ENCODE measurements at places on chromosomes 5 and 9.
A peak's percentile ranks its signal among the peaks of the same experiment; 100 is the strongest.

DNA sequence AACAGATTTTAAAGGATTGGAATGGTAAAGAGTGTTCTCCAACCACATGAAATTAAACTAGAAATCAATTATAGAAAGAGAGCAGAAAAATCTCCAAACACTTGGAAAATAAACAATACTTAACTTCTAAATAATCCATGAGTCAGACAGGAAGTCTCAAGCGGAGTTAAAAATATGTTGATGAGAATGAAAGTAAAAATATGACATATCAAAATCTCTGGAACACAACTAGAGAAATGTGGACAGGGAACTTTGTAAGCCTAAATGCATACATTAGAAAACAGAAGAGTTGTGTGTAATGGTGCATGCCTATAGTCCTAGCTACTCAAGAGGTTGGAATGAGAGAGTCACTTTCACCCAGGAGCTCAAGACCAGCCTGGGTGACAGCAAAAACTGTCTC lies 47.9 kb upstream of the ZNF618 start:
- no peak for DNase-seq

GRCh38 chr9:131234799-131235479 lies 41.4 kb downstream of the FAM78A start:
- DNase-seq = no peak

DNA sequence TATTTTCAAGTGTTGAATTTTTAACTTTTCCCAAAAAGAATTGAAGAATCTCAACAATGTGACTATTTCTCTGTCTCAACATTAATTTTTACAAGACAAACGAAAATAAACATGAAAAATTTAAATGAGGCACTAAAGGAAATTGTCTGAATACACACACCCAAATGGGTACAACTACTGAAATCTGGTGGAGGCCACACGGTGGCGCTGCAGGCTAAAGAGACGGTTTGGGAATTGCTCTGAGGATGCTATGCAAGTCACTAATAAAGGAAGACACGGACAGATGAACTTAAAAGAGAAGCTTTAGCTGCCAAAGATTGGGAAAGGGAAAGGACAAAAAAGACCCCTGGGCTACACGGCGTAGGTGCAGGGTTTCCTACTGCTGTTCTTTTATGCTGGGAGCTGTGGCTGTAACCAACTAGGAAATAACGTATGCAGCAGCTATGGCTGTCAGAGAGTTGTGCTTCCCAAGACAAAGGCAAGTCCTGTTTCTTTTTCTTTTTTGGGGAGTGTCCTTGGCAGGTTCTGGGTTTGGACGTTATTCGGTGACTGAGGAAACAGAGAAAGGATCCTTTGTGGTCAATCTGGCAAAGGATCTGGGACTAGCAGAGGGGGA lies at the start of gene PCDHB10:
Gene PCDHB10 (plus strand): TSS at position 244 of the 616 bp plus-strand sequence. CDS start 200 bp downstream, at position 444.
- DNase-seq = peak; percentile 78

DNA sequence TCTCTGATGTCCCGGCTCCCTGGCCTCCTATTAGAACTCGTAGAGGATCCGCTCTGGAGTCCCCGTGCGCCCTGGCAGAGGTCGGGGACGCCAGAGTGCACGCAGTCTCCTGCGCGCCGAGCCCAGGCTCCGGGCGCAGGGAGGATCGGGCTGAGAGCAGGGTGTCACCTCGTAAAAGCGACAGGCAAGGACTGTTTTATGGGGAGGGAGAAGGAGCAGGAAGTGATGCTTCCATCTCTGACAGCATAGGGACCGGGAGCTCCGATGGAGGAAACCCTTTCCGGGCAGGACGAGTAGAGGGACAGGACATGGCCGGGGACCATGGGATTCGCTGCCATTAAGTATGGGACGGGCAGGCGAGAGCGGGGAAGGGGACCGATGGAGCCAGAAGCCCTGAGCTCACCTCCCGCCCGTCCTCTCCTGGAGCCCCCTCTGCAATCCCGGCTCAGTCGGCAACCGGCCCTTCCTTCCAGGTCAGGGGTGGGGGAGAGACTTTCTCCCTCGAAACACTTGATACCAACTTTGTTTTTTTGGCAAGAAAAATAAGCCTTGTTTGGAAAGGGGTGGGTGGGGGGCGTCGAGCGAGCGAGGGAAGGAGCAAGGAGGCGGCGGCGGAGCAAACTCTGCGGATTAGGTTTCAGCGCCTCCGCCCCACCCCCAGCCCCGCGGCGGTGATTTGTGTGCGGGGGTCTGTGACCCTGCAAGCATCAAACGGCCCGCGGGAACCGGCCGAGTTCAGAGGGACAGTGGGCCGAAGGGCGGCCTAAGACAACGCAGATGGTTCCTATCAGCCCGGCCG lies 12.6 kb downstream of the LMX1B start:
- peak; percentile 74 for DNase-seq

DNA sequence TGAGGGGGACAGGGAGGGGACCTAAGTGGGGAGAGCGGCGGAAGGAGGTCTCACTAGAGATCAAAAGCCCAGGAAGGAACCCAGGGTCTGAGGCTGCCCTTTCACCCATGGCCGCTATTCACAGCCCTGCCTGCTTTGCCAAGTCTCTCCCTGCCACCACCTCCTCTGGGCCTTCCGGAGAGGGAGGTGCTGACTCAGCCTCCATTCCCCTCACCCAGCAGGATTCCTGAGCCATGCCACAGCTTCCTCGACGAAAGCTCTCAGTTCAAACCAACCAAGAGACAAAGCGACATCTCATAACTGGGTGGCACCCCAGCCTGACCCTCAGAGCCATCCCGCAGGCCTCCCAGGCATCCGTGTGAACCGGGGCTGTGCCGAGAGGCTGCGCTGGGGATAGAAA lies 36.7 kb downstream of the PAX5 start:
- peak; percentile 51 for DNase-seq

DNA sequence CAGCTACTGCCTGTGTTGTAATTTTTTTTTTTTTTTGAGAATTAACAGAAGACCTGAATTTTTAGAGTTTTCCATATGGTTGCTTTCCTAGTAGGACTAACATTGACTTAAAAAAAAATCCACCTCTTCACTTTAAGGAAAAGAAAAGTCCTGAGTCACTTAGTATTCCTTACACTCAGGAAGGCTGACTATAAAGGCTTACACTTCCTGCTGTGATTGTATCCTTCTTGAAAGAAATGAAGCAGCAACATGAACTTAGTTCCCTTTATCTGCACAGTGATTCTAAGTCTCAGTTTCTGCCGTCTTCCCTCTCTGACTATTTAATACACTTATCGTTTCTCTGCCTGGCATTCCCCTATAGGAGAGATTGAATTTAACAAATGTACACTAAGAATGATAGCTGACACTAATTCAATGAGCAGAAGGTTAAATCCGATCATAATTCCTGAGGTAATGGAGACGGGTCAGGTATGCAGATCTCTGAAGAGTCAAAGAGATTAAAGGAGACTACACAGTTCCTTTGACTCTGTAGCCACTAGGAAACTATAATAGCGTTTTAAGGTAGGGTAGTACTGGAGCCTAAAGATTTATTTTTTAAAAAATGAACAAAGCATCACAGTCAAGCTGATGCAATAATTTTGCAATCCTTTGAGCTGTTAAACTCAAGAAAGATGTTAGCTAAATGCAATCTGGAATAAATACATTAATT lies 185.1 kb upstream of the ELAVL2 start:
- peak; percentile 19 for DNase-seq

- DNase-seq = peak; percentile 60
Observed at GRCh38 chr5:107248066-107248695, 422.6 kb downstream of the EFNA5 start.

DNA sequence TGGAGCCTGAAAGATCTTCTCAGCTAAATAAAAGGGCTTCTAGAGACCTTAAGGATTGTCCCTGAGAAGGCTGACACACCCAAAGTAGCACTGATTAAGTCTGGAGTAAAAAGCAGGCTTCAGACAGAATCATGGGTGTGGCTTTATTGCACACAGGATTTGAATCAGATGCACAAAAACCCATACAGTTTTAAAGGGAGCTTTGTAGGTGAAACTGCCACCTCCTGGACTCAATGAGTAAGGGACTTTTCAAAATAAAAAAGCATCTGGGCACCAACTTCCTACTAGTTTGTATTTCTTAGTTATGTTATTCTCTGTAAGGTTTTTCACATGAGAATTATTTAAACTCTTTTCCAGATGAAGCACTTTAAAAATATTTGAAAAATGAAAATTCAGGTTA lies 129.4 kb downstream of the EDIL3 start:
- DNase-seq = peak; percentile 27

DNA sequence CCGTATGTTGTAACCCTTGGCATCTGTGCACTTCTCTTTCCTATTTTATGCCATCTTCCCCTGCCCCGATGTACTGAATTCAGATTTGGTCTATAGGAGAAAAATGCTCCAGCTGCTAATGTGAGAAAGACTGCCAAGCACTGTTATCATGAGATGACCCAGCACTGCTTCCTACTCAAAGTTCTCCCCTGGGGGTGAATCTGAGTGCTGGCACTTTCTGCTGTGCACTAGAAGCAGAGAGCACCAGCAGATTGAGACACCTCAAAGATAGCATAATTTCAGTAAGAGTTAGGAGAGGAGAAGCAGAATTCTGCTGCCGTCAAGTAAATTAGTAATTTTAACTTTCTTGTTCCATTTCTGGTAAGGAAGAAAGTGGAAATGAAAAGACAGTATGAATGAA lies 92.8 kb upstream of the ACOT12 start:
- peak; percentile 19 for DNase-seq

- no peak for DNase-seq
Observed at GRCh38 chr5:123037104-123037418, 536 bp upstream of the PPIC start.

GRCh38 chr5:139895647-139896046 lies 100.0 kb downstream of the PSD2 start:
- no peak for DNase-seq

DNA sequence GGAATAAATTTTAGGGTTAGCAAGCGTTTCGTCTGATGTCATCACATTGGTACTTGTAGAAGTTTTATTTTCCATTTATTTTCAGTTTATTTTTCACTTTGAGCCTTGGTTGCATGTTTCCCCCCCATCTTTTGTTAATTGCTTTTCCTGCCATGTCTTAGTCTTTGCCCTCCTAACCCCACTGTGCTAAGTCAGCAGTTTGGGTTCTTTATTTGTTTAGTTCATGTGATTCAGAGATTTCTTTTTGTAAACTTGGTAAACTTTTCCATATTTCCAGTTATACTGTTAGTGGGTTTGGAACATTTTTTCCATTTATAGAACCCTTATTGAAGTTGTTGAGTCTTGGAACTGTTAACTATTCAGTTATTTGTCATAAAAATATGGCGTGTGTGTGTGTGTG lies 252.9 kb upstream of the ANKH start:
- no peak for DNase-seq

DNA sequence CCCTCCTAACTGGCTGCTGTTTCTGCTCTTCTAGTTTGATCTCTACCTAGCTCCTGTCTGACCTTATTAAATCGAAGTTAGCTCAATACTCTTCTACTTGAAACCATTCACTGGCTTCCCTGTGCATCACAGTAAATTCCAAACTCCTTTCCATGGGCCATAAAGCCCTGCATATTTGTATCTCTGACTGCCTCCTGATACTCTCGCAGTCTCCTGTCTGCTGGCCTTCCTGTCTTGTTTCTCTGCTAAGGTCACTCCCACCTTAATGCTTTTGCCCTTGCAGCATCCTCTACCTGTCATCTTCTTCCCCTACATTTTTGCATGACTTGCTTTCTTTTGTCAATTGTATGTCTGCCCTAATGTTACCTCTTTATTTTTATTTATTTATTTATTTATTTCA lies 44.8 kb downstream of the SNCAIP start:
- peak; percentile 16 for DNase-seq

GRCh38 chr5:163624431-163624830 lies 119.0 kb downstream of the MAT2B start:
- DNase-seq = no peak

- no peak for DNase-seq
Observed at GRCh38 chr5:102903074-102903871, 148.2 kb downstream of the PAM start.

DNA sequence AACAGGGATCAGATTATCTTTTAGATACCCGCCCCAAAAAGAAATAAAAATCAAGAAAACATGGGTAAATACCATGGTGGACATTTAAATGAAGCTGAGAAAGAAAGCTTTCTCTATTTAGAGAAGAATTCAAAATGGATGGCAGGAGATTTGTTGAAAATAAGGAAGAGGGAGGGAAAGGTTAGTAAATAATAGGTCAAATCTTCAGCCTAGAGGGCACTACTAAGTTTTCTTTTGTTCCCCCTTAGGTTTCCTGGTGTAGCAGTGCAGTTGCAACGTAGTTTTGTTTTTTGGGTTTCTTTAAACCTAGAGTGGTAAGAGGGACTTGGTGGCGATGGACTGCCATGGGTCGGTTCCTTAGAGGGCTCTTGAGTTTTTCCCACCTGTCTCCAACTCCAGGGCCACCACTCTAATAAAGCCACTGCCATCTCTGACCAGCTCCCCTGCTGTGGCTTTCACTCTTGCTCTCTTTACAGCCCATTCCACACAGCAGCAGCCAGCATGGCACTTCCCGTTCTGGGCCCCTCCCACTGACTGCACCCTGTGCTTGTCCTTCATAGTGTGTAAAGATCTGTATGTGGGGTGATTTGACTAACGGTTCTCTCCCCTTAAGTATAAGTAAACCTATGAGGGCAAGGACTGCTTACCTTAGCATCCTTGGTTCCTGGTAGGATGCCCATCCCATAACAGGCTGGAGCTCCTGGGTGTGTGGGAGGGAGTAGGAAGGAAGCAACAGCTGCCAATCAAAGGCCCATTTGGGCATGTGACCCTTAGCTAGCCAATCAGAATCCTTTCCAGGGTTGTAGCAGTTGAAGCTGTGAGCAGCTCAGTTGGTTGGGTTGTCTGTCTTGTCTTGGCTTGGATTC lies 118.3 kb downstream of the SLC1A3 start:
- peak; percentile 56 for DNase-seq

DNA sequence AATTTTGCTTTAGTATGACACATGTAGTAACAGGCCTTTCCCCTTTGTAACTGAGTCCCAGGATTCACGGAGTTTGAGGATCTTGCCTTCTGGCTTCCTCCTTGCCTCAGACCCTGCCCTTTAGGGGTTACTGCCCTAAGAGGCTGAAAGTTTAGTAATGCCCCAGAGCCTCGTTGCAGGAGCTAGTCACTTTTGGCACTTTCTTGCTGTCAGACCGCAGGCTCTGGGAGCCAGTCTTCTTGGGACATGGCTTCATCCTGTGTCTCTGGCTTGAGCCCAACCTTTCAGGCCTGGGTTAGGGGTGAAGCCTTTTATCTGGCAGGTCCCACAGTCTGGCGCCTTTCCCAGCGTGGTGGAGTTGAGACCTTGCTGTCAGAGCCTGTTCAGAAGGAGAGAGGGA lies 185.6 kb upstream of the DMRT1 start:
- peak; percentile 76 for DNase-seq

Measured in mesendoderm (in vitro differentiated cells).